ENCODE measurements at places on chromosomes 1 and 21. TPM values are rescaled to one million over a fixed set of nuclear protein-coding genes. Genes with fewer than 3 reads are reported as not detected.

DNA sequence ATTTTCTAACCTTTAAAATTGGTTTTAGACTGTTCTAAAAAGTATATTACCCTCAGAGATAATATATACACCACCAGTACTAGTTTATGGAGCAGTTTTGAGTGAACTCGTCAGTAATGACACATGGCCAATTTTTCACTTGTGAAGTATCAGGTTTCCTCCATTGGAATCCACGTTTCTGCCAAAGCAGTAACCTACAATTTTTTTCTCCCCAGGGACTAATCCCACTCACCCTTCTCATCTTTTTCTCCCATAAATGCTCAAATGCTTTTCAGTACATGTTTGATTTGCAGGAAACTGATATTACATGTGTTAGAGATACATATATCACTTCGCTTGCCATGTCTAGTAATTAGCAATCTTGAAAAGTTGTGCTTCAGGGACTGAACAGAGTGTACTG is 94.1 kb downstream of the COL24A1 start:
- no peak overlapping the region for H3K27ac ChIP-seq
- DNase-seq = no peak
- no peak overlapping the region for H3K4me3 ChIP-seq
- no peaks in the 10 kb centered on the region for H3K4me1 ChIP-seq

The INSRR gene
- not detected for polyA plus RNA-seq

The CD2 gene
- polyA plus RNA-seq = 0.52 TPM

The RAP1GAP gene
- 0.09 TPM for polyA plus RNA-seq

GRCh38 chr1:212291505-212292134 is 6.4 kb downstream of the PPP2R5A start:
- H3K36me3 ChIP-seq = no peaks in the 10 kb centered on the region
- peaks cover 61% of the 10 kb centered on the region for H3K4me1 ChIP-seq
- peak; percentile 78 for DNase-seq
- H3K4me3 ChIP-seq = no peak overlapping the region

- no peaks in the 10 kb centered on the region for H3K4me1 ChIP-seq
- H3K36me3 ChIP-seq = no peaks in the 10 kb centered on the region
- H3K27me3 ChIP-seq = peaks cover 10% of the 10 kb centered on the region
- H3K4me3 ChIP-seq = no peak overlapping the region
- DNase-seq = no peak
These were observed 102.7 kb downstream of the TENT5C start for GRCh38 chr1:117708323-117709248.

DNA sequence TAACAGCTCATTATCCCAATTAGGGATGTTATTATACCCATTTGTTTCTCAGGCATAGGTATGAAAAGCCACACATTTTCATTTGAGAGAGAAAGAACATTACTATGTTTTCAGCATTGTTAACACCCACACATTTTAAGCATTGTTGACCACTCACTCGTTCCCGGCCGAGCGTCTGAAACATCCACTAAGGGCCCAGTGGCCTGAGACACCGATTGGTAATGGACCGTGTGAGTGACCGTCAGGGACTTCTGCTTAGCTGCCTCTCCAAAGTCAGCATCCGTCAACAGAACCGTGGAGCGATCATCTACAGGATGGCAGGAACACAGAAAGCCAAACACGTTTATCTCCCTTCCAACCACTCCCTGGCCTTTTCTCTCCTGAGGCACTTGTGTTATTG is 184.6 kb downstream of the PCP4 start:
- H3K36me3 ChIP-seq = no peaks in the 10 kb centered on the region
- no peak overlapping the region for H3K27ac ChIP-seq
- H3K4me1 ChIP-seq = no peaks in the 10 kb centered on the region
- no peak overlapping the region for H3K4me3 ChIP-seq

The C21orf58 gene
- polyA plus RNA-seq = 6.3 TPM

The OXCT2 gene
- polyA plus RNA-seq = 1.9 TPM

DNA sequence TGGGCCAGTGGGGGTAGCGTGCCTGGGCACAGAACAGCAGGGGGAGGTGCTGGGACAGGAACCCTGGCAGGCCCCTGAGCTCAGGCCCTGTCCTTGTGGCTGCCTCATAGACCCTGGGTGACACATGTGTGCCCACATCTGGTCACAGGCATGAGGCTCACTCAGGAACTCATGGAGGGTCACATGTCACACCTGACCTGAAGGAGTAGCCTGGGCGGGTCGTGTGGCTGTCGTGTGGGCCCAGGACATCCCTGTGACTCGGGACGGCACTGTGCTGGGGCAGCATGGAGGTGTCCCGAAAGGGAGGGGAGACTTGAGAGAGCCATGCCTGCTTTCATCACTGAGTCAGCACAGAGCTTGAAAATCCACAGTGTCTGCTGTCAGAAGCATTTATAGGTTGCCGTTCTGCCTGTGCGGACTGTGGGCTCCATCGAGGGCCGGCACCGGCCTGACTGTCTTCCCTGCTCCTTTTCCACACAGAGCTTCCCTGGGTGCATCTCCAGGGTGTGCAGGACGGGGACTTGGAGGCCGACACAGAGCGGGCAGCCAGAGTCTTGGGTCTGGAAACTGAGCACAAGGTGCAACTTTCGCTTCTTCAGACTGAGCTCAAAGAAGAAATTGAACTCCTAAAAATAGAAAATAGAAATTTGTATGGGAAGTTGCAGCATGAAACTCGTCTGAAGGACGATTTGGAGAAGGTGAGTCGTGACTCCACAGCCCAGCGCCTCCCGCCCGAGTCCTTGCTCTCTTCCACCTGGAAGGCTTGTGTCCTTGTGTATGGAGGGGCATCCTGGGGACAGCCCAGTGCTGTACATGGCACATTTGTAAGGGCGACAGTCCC is 32.8 kb downstream of the PCNT start:
- H3K36me3 ChIP-seq = peaks cover 38% of the 10 kb centered on the region
- no peaks in the 10 kb centered on the region for H3K27me3 ChIP-seq
- DNase-seq = no peak
- H3K4me1 ChIP-seq = peaks cover 3% of the 10 kb centered on the region

DNA sequence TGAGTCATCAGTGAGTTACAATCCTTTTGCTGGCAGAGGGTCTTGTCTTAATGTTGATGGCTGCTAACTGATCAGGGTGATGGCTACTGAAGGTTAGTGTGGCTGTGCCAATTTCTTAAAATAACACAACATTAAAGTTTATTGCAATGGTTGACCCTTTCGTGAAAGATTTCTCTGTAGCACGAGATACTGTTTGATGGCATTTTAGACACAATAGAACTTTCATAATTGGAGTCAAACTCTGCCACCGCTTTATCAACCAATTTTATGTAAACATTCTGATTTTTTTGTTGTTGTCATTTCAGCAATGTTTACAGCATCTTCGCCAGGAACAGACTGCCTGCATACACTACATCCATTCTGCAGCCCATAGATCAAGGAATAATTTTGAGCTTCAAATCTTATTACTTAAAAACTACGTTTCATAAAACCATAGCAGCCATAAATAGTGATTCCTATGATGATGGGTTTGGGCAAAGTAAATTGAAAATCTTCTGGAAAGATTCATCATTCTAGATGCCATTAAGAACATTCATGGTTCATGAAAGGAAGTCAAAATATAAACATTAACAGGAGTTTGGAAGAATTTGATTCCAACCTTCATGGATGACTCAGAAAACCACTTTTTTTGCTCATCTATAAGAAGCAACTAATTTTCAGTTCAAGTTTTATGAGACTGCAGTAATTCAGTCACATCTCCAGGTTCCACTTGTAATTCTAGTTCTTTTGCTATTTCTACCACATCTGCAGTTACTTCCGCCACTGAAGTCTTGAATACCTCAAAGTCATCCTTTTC is 85.9 kb downstream of the TYW3 start:
- no peak overlapping the region for H3K27ac ChIP-seq
- no peaks in the 10 kb centered on the region for H3K4me1 ChIP-seq
- no peaks in the 10 kb centered on the region for H3K36me3 ChIP-seq
- no peak for DNase-seq
- no peak overlapping the region for H3K4me3 ChIP-seq

- H3K27me3 ChIP-seq = peaks cover 27% of the 10 kb centered on the region
- peaks cover 6% of the 10 kb centered on the region for H3K4me1 ChIP-seq
- no peak overlapping the region for H3K4me3 ChIP-seq
These were observed 14.0 kb upstream of the SYNC start for GRCh38 chr1:32716312-32717148.

GRCh38 chr21:16837321-16837720 is 675.5 kb upstream of the CXADR start:
- no peaks in the 10 kb centered on the region for H3K36me3 ChIP-seq
- no peaks in the 10 kb centered on the region for H3K27me3 ChIP-seq
- H3K4me1 ChIP-seq = no peaks in the 10 kb centered on the region
- no peak overlapping the region for H3K4me3 ChIP-seq

The RXRG gene
- not detected for polyA plus RNA-seq

- no peak overlapping the region for H3K4me3 ChIP-seq
- no peaks in the 10 kb centered on the region for H3K36me3 ChIP-seq
- no peak for DNase-seq
- no peak overlapping the region for H3K27ac ChIP-seq
These were observed 83.5 kb upstream of the PRDX6 start for GRCh38 chr1:173393659-173394000.

The GLIS1 gene
- not detected for polyA plus RNA-seq

- H3K4me1 ChIP-seq = peaks cover 23% of the 10 kb centered on the region
- DNase-seq = no peak
- H3K4me3 ChIP-seq = peak overlapping the region; percentile 73
- no peaks in the 10 kb centered on the region for H3K27me3 ChIP-seq
These were observed 1.6 kb downstream of the AGO4 start for GRCh38 chr1:35809114-35810095.

GRCh38 chr1:65009176-65009575 is 42.8 kb upstream of the JAK1 start:
- H3K27ac ChIP-seq = no peak overlapping the region

GRCh38 chr1:155776414-155776813 is 80.6 kb downstream of the GON4L start:
- no peak overlapping the region for H3K27ac ChIP-seq
- no peaks in the 10 kb centered on the region for H3K4me1 ChIP-seq
- peaks cover 52% of the 10 kb centered on the region for H3K36me3 ChIP-seq
- no peaks in the 10 kb centered on the region for H3K27me3 ChIP-seq
- no peak overlapping the region for H3K4me3 ChIP-seq

DNA sequence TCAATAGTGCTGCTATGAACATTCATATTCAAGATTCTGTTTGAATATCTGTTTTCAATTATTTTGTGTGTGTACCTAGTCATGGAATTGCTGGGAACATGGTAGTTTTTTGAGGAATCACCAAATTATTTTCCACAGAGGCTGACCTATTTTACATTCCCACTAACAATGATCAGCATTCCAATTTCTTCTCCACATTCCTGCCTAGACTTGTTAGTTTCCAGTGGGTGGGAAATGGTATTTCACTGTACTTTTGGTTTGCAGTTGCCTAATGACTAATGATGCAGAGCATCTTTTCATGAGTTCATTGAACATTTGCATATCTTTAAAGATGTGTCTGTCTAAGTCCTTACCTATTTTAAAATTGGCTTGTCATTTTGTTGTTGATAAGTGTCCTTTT is 1182.6 kb upstream of the B3GALT2 start:
- no peaks in the 10 kb centered on the region for H3K36me3 ChIP-seq
- no peak overlapping the region for H3K4me3 ChIP-seq
- H3K4me1 ChIP-seq = no peaks in the 10 kb centered on the region

The TMEM222 gene
- polyA plus RNA-seq = 80.9 TPM

DNA sequence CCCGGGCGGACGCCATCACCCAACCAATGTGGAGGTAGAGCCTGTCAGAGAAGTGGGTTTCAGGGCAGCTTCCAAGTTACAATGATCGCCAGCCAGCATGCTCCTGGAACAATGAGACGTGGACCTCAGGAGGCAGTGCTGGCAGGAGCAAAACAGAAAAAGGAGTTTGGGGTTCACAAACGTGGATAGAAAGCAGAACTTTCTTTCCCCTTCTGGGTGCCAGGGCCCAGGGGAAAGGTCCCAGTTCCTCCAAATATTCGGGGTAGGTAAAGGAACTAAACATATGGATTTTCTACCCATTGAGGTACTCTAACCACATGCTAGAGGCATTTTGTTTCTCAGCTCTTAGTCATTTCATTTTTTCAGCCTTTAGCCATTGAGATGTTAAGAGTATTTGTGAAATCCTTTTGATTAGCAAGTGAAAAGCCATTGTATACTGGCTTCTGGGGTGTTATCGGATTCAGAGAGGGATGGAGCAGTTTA is 488.4 kb upstream of the ADGRL2 start:
- H3K4me3 ChIP-seq = no peak overlapping the region
- no peaks in the 10 kb centered on the region for H3K4me1 ChIP-seq
- DNase-seq = no peak
- no peaks in the 10 kb centered on the region for H3K36me3 ChIP-seq

- no peak overlapping the region for H3K27ac ChIP-seq
- H3K4me1 ChIP-seq = no peaks in the 10 kb centered on the region
- no peaks in the 10 kb centered on the region for H3K27me3 ChIP-seq
- no peak for DNase-seq
- no peaks in the 10 kb centered on the region for H3K36me3 ChIP-seq
These were observed 307.6 kb upstream of the VAMP3 start for GRCh38 chr1:7463526-7463925.

GRCh38 chr21:32371913-32372314 is 20.9 kb downstream of the URB1 start:
- no peaks in the 10 kb centered on the region for H3K27me3 ChIP-seq
- no peak overlapping the region for H3K27ac ChIP-seq
- no peaks in the 10 kb centered on the region for H3K4me1 ChIP-seq
- peaks cover 1% of the 10 kb centered on the region for H3K36me3 ChIP-seq
- no peak overlapping the region for H3K4me3 ChIP-seq
- DNase-seq = no peak

GRCh38 chr1:51301152-51301843 is 29.1 kb downstream of the TTC39A start:
- peaks cover 9% of the 10 kb centered on the region for H3K27me3 ChIP-seq
- DNase-seq = no peak
- H3K4me1 ChIP-seq = peaks cover 14% of the 10 kb centered on the region
- H3K36me3 ChIP-seq = no peaks in the 10 kb centered on the region
- H3K27ac ChIP-seq = no peak overlapping the region

GRCh38 chr1:185601189-185601588 is 133.0 kb upstream of the HMCN1 start:
- no peak overlapping the region for H3K27ac ChIP-seq
- no peaks in the 10 kb centered on the region for H3K27me3 ChIP-seq
- H3K4me3 ChIP-seq = no peak overlapping the region
- peaks cover 61% of the 10 kb centered on the region for H3K4me1 ChIP-seq

The ITPKB gene
- 28.5 TPM for polyA plus RNA-seq

The MCL1 gene
- 163 TPM for polyA plus RNA-seq

DNA sequence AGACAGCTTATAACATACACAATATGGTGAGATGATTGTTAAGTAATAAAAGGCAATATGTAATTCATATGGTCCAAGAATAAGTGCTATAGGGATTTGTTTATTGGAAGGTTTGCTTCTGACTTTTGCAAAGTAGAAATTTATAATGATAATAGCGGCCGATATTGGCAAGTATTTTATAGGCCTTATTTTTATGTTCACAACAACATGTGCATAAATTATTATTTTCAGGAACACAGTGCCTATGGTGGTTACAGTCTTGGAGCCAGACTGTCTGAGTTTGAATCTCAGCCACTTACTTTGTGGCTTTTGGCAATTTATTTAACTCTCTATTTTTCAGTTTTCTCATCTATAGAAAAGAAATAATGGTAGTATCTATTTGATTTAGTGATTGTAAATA is 607.5 kb downstream of the USP25 start:
- H3K4me1 ChIP-seq = no peaks in the 10 kb centered on the region
- no peaks in the 10 kb centered on the region for H3K36me3 ChIP-seq
- H3K27me3 ChIP-seq = no peaks in the 10 kb centered on the region
- DNase-seq = no peak
- H3K4me3 ChIP-seq = no peak overlapping the region

- peaks cover 21% of the 10 kb centered on the region for H3K36me3 ChIP-seq
- H3K27me3 ChIP-seq = no peaks in the 10 kb centered on the region
- H3K27ac ChIP-seq = no peak overlapping the region
These were observed 20.1 kb upstream of the NKAIN1 start for GRCh38 chr1:31259746-31260145.

The FCRL4 gene
- polyA plus RNA-seq = 0.09 TPM

Data from B cell (primary cell).